Chondrocyte (in vitro differentiated cells): ENCODE measurements at places on chromosomes 11 and 22.

- no peak for DNase-seq
- no peaks in the 10 kb centered on the region for H3K36me3 ChIP-seq
- H3K4me1 ChIP-seq = peaks cover 9% of the 10 kb centered on the region
- H3K27me3 ChIP-seq = no peaks in the 10 kb centered on the region
These were observed 59.7 kb upstream of the CYP2D6 start for GRCh38 chr22:42190274-42190673.

DNA sequence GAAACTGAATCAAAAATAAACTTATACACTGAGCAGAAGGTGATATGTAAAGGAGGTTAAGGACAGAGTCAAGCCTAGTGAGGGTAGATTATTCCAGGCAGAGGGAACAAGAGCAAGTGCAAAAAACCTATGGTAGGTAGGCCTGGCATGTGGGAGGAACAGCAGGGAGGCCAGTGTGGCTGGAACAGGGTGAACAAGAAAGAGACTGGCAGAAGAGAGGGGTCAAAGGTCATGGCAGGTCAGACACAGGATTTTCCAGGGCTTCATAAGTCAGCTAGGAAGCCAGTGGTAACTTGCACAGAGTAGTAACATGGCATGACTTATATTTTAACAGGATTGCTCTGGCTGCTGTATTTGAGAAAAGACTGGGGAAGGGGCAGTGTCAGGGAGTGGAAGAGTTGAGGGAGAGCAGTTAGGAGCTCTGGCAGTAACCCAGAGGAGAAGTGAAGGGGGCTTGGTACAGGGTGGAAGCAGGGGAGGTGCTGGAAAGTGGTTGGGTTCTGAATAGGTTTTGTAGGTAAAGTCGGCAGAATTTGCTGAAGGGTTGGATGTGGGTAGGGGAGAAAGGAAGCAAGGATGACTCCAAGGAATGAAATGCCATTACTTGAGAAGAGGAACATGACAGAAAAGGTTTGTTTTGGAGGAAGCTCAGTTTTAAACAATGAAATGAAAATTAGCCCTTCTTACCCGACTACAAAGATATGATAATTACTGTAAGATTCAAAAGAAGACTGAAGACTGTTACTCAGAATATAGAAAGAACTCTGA, 86.2 kb downstream of the ZNRF3 start:
- H3K4me1 ChIP-seq = peaks cover 10% of the 10 kb centered on the region
- H3K27ac ChIP-seq = peak overlapping the region; percentile 10
- no peak for DNase-seq
- H3K27me3 ChIP-seq = no peaks in the 10 kb centered on the region

- H3K27me3 ChIP-seq = no peaks in the 10 kb centered on the region
- peaks cover 4% of the 10 kb centered on the region for H3K4me1 ChIP-seq
- no peak for DNase-seq
- no peak overlapping the region for H3K4me3 ChIP-seq
These were observed 71.8 kb downstream of the ATG16L2 start for GRCh38 chr11:72885749-72886609.

- no peaks in the 10 kb centered on the region for H3K27me3 ChIP-seq
- no peak overlapping the region for H3K4me3 ChIP-seq
- H3K27ac ChIP-seq = no peak overlapping the region
These were observed 2.1 kb upstream of the PPIL2 start for GRCh38 chr22:21663738-21664137.

- H3K4me3 ChIP-seq = no peak overlapping the region
- H3K36me3 ChIP-seq = peaks cover 3% of the 10 kb centered on the region
These were observed 69.6 kb downstream of the LARGE1 start for GRCh38 chr22:33850724-33851123.

- H3K36me3 ChIP-seq = peaks cover 4% of the 10 kb centered on the region
- H3K27me3 ChIP-seq = peaks cover 8% of the 10 kb centered on the region
- H3K27ac ChIP-seq = no peak overlapping the region
- H3K4me1 ChIP-seq = no peaks in the 10 kb centered on the region
These were observed 31.9 kb upstream of the TTLL12 start for GRCh38 chr22:43218786-43219185.

GRCh38 chr11:16924826-16925560, 89.2 kb downstream of the PLEKHA7 start:
- peaks cover 12% of the 10 kb centered on the region for H3K27me3 ChIP-seq
- peaks cover 20% of the 10 kb centered on the region for H3K4me1 ChIP-seq
- H3K27ac ChIP-seq = peak overlapping the region; percentile 45
- DNase-seq = no peak
- peak overlapping the region; percentile 80 for H3K4me3 ChIP-seq

DNA sequence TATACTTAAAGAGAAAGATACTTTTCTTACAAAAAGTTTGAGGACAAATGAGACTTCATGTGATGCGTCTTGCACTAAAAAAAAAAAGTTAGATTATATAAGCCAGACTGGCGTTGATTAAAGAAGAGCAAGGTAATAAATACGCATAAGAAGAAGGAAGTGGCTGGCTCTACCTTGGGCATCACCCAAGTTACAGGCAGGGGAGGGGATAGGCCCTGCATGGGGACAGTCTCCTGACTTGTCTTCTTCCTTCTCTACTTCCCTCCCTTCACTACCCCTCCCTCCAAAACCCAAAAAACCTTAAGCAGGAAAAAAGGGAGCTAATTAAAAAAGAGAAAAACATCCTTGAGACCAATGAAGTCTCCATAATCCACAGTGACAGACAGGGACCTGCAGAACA, 22.3 kb upstream of the TMA7B start:
- no peaks in the 10 kb centered on the region for H3K4me1 ChIP-seq
- H3K36me3 ChIP-seq = no peaks in the 10 kb centered on the region
- no peak for DNase-seq
- peaks cover 35% of the 10 kb centered on the region for H3K27me3 ChIP-seq
- no peak overlapping the region for H3K4me3 ChIP-seq

GRCh38 chr11:63274776-63275175, 31.4 kb upstream of the SLC22A25 start:
- no peak overlapping the region for H3K27ac ChIP-seq
- H3K36me3 ChIP-seq = no peaks in the 10 kb centered on the region
- H3K4me1 ChIP-seq = no peaks in the 10 kb centered on the region
- H3K4me3 ChIP-seq = no peak overlapping the region

DNA sequence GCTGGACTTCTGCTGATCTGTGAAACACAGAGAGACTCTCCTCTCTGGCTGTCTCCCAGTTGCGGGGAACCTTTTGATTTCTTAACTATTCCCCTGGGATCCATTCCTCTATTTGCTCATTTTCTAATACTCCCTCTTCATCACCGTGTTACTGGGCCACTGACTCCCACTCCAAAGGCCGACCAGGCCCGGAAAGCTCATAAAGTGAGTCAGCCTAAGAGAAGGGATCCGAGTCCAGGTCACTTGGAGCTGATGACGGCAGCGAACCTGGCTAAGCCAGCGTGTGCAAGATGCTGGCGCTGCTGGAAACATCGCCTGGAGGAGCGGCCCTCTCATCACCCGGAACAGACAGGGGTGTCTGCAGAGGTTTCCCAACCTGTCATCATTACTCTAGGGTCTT, 112.8 kb downstream of the FBXO7 start:
- H3K36me3 ChIP-seq = peaks cover 3% of the 10 kb centered on the region
- H3K27me3 ChIP-seq = peaks cover 3% of the 10 kb centered on the region
- DNase-seq = no peak

DNA sequence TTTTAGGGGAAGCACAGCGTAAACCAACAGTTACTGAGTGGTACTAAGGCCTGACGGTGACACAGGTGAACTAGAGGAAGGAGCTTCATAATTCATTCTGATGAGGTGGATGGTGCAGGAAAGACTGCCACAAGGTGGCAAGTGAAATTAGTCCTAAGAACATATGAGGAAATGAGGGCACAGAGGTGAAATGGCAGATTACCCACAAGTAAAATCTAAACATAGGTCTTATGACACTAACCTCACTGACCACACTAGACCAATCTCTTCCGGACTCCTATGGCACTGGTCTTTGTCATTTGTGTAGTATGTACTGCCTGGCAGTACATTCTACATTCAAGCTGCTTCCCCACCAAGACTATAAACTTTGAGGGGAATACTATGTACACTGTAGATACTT, 20.2 kb downstream of the GAB2 start:
- H3K4me3 ChIP-seq = no peak overlapping the region
- peaks cover 4% of the 10 kb centered on the region for H3K4me1 ChIP-seq
- no peaks in the 10 kb centered on the region for H3K27me3 ChIP-seq
- no peaks in the 10 kb centered on the region for H3K36me3 ChIP-seq
- no peak overlapping the region for H3K27ac ChIP-seq
- DNase-seq = no peak

GRCh38 chr11:1034001-1034400, 2.5 kb downstream of the MUC6 start:
- no peak for DNase-seq
- H3K27me3 ChIP-seq = no peaks in the 10 kb centered on the region
- H3K36me3 ChIP-seq = no peaks in the 10 kb centered on the region
- no peaks in the 10 kb centered on the region for H3K4me1 ChIP-seq
